T-helper 17 cell (primary cell): ENCODE measurements at places on chromosomes 4 and X.

DNA sequence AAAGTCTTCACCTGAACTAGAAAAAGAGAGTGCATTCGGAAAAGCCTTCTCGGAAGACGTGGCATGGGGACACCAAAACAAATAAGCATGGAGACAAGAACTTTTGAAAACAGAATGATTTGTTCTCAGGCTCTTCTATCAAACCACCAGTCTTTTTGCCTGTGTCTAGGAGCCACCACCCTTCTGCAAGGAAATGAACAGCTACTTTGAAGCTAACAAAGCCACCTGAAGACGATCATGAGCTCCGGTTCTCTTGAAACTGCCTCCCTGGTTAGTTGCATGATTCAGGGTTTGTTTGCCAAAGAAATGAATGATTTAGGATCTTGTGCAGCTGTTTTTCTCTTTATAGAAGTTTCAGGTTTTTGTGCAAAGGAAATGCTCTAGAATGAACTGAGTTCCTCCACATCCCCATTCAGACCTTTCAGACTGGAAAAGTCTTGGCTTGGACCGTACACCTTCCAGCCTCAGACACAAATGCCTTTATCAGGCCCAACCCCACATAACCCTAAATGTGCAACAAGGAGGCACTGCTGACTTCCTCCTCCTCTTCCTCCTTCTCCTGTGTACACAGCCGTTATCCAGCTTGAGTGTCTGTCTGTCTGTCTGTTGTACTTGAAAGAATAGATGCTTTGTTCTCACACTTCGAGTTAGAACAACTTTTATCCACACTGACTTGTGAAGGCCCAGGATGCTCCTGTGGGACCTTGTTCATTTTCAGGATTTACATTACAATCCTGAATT lies 334.8 kb upstream of the KLF3 start:
- no peak for DNase-seq

DNA sequence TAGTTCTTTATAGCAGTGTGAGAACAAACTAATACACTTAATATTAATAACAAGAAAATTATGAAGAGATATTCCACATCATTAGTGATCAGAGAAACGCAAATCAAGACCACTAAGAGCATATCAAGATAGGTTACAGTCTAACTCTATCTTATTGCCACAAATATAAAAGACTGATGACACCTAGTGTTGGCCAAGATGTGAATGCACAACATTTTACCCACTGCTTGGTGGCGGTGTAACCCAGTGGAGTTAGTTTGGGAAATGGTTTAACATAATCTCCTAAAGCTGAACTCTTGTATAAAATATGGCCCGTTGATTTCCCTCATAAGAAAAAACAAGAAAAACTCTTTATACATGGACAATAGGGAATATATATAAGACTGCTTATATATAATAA lies 92.4 kb downstream of the SLITRK2 start:
- DNase-seq: no peak

GRCh38 chrX:149002320-149002719 lies 501.9 kb downstream of the AFF2 start:
- no peak for DNase-seq

- no peak for DNase-seq
These were observed 161.0 kb upstream of the GATB start for GRCh38 chr4:151921811-151922210.

DNA sequence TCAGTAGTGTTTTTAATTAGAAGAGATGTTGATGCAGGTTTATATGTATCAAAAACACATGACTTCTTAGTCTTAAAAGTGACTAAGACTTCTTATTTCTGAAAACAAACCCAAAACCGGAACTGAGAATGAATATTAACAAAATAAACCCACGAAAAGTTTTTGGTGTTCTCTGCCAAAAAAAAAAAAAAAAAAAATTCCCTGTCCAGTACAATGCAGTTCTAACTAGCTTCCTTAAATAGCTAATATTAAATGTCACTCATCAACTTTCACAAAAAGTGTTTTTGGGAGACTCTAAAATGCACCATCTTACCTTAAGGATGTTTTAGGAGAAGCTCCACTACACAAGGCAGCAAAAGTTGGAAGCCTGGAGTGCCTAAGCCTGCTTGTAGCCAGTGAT lies 2.0 kb downstream of the ANKRD37 start:
- DNase-seq: no peak

DNA sequence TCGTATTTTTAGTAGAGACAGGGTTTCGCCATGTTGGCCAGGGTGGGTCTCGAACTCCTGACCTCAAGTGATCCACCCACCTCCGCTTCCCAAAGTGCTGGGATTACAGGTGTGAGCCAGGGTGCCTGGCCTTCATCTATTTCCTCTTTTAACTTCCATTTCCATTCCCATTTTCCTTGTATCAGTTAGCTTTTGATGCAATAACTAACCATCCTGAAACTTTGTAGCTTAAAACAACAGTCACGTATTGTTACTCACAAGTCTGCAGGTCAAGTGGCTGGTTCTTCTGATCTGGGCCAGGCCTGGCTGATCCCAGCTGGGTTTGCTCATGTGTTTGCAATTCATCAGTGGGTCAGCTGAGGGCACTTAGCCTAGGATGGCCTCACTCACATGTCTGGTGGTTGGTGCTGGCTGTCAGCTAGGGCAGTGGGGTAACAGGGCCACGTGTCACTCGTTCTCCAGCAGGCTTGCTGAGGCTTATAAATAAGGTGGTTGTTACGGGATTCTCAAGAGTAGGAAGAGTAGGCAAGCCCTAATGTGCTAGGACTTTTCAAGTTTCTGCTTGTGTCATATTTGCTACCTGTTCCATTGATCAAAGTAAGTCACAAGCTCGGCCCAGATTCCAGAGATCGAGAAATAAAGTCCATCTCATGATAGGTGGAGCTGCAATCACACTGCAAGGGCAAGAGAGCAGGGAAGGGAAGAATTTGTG lies 88.2 kb downstream of the SOWAHB start:
- no peak for DNase-seq

DNA sequence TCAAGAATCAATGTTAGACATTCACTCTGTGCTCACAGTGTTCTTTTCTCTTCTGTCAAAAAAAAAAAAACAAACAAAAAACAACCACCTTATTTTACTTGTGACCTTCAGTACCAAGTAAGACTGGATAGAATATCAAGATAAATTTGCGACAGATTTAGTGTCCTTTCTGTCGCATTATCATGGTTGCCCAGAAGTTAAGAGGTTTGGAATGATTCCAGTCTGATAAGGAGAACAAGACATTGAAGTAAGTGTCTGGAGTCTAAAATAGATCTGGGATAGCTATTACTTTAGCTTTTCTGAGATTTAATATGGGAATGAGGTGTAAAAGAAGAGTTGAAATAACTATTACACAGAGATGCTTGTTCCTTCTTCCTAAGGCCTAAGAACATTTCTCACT lies 31.7 kb downstream of the SNCA start:
- no peak for DNase-seq

GRCh38 chr4:89298788-89299152 lies 8.8 kb downstream of the GPRIN3 start:
- no peak for DNase-seq

DNA sequence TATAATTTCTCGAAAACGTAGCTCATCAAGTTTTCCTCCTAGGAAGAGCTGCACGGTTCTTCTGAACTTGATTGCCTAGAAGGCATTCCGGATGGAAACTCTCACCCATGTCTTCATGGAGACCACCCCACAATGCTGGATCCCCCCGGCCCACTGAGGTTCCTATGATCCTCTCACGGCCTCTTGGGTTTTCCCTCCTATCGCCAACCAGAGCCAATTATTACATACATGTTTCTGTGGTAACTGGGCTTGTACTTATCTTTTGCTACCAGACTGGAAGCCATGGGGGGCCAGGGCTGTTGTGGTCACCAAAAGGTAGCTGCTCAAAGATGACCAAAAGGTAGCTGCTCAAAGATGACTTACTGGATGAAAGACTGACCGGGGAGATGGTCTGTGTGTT lies 131.5 kb downstream of the AFAP1 start:
- no peak for DNase-seq

DNA sequence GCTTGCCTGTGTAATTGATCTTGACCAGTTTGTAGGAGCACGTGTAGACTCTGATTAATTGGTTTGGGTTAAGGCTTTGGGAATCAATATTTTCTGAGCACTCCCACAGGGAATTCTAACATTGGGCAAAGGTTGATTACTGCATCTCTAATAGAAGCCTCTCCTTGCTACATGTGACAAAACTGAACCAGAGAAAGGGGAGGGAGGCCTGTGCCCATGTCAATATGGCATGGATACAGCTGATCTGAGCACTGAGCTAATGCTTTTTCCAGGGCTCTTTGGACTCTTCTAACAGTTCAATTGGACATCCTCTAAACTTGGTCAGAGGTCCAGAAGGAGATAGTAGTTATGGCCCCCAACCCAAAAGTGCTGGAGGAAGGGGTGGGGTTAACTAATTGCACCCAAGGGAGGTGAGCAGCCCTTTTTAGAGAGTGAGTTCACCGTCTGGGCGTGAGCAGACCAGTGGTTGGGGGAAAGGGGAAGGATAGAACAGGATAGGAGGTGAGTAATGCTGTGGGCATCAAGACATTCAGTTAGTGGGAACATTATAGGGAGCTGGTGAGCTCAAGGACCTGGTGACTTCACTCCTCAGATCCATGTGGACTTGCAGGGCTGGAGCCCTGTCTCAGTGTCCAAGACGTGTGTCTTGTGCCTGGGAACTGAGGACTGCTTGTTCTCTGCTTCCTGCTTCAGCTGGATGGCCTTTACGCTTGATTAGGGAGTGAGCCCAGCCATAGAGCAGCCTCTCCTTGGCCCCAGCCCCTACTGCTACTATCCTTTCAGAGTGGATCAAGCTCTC lies 22.8 kb downstream of the MSN start:
- DNase-seq: no peak

GRCh38 chrX:25191403-25191802 lies 175.6 kb upstream of the ARX start:
- DNase-seq: no peak

DNA sequence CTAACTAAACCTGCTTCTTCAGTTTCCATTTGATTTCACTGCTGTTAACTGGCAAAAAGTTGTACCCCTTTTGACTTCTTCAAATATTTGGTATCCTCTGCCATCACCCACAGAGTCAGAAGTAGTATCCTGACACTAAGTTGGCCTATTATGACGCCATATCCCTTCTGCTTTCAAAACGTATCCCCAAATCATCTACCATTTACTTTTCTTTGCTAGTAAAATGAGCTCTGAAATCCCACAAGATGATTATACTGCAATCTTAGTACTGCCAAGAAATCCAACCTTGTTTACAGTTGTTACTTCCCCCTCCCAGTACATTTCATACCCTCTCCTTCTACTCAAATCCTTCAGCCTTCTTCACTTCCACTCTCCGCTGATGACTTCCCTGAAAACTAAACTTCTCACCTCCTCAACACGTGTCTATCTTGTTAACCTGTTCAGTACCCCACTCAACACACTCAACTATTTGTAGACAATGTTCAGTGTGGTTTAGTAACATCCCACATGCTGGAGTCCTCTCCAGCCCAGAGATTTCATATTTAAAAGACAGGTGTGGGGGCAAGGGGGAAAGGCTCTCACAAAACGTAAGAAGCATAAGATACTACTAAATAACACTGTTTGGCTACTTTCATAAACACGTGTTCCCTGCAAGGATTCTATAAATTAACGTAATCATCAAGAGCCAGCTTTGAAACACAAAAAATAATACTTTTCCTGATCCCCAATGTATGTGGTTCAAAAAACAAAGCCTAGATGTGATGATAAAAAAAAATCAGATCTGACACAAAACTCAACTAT lies 1.3 kb downstream of the NAF1 start:
- DNase-seq: no peak

- no peak for DNase-seq
These were observed 234.7 kb downstream of the LDB2 start for GRCh38 chr4:16663732-16664131.

GRCh38 chrX:12798601-12799000 lies 7.4 kb downstream of the PRPS2 start:
- no peak for DNase-seq

DNA sequence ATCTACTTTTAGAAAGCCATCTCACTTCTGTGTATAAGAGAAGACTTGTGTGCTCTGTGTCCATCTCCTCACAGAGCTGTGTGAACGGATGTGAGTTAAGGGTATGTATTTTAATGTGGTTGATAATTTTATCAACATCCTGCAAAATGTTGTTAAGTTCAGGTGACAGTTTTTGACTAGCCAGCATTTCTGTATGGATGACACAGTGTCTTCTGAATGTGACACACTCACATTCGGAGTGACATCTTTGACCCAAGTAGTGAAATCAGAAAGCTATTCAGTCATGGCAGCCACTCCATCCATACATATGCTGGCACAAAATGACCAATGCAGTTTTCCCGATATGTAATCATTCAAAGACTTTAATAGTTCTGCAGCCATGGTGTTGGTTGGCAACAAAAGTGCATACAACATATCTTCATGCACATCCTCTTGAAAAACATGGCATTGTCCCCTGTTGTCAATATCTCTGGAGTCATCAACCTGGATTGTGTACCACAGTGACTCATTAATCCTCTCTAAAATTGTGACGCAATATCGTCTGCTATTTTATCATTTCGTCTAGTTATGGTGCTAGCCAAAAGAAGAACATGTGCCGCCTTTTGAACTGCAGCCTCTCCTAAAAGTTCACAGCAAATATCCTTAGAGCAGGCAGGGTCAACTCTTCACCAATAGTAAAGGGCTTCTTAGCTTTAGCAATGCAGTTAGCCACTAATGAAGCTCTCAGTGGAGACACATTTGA lies 6.8 kb upstream of the FGF2 start:
- no peak for DNase-seq

GRCh38 chrX:130009658-130010223 lies 27.3 kb downstream of the BCORL1 start:
- DNase-seq: no peak

- DNase-seq: no peak
These were observed 42.3 kb downstream of the KLF3 start for GRCh38 chr4:38706301-38706700.

DNA sequence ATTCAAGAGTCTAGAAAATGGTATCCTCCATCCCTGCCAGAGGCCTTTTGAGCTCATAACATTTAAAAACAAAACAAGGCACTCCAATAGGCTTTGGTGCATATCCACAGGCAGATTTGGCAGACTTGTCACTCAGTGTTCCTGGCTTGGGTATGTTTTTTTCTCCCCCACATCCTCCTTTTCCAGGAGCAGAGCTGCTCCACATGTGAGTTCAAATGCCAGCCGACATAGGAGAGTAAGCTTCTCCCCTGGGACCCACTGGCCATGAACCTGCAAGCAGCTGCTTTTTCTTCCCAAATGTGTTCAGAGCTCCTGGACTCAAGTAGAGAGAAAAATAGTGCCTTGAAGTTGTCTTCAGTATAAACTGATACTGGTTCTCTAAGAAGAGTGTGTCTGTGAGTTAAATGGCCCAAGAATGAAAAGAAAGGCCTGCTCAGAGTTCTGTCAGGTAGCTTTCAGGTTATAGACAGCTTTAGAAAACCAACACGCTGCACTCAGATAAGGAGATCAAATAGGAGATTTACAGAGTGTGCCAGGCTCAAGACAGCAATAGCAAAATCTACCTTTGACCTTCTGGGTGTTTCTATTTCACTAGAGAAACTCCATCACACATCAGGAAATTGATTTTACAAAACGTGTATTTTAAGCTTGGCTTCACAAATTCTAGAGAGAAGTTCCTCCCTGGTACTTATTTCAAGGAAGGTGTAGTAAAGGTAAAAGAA lies 162.5 kb upstream of the GALNT7 start:
- no peak for DNase-seq
